Dermis blood vessel endothelial cell (primary cell): ENCODE measurements at places on chromosomes 2 and 18.

- peak; percentile 34 for DNase-seq
Measured at GRCh38 chr2:24926602-24927252, 6.7 kb upstream of the ADCY3 start.

GRCh38 chr18:33577685-33578517 lies at the start of gene ASXL3:
Gene ASXL3, plus strand, starts transcription at chr18:33578219. Its CDS starts 413 bp downstream, at chr18:33578632.
- peak; percentile 27 for DNase-seq

DNA sequence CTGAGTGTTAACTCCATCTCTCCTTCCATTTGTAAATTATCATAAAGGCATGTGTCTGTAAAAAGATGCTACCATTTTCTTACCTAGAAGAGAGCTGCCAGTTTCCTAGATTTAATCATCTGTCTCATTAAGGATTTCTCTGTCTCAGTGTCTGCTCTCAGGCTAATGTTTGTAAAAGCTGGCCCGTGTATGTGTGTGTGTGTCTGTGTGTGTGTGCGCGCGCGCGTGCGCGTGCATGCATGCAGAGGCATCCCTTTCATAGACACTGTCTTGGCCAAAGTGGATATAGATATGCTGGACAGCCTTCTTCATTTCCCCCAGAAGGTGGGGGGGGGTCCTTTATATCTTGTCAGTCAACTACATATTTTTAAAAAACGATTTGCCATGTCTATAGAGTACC lies 18.9 kb downstream of the MGAT5 start:
- no peak for DNase-seq

- no peak for DNase-seq
Measured at GRCh38 chr2:168430431-168430830, 25.6 kb upstream of the CERS6 start.
